Activated CD4-positive, CD25-positive, alpha-beta regulatory T cell treated with anti-CD3 and anti-CD28 coated beads, Interleukin-2, amount 50 U/mL, for 24 hours (primary cell): ENCODE measurements at places on chromosomes 7 and 10.

DNA sequence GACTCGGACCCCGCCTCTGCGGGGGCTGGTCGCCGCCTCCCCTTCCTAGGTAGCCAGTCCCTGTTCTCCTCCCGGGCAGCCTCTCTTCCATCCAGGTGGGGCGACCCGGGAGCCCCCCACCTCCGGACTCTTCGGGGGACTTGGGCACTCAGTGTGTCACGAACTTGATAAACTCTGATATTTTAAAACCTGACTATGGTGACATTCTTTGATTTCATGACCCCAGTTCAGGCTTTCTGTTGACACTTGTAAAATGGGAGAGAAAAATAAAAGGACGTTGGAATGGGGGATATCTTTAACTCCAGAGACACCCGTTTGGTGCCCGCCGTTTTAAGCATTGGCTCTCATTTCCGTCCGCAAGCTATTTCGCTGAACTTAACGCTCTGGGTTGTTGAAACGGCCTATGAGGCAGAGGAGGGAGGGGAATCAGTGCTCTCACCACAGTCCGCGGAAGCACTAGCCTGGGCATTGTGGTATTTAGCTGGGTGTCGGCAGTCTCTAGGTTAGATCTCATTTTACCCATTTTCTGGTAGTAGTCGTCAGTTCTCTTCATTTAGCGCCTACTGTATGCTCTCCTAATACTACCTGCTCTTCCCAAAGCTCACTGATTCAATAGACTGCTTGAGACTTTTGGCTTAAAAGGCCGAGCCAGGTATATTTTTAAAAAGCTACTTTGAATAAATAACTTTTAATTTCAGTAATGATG, 738 bp downstream of the VPS26A start:
- peak; percentile 15 for ATAC-seq

- ATAC-seq = no peak
Measured at GRCh38 chr10:77398986-77399755, 238.4 kb downstream of the KCNMA1 start.

GRCh38 chr7:44590910-44591309, 8.9 kb upstream of the TMED4 start:
- no peak for ATAC-seq

- no peak for ATAC-seq
Measured at GRCh38 chr10:70850097-70850496, 34.3 kb downstream of the SGPL1 start.

- no peak for ATAC-seq
Measured at GRCh38 chr10:86938260-86938659, 19.2 kb downstream of the MMRN2 start.
